ENCODE measurements at places on chromosomes 4 and X.

GRCh38 chr4:90876296-90876695 is 749.1 kb downstream of the CCSER1 start:
- DNase-seq: no peak

GRCh38 chr4:77310931-77311330 is 153.9 kb downstream of the CCNG2 start:
- no peak for DNase-seq

GRCh38 chr4:84915396-84915780 is 51.1 kb downstream of the WDFY3 start:
- no peak for DNase-seq

GRCh38 chr4:185504098-185505047 is 30.9 kb downstream of the PDLIM3 start:
- no peak for DNase-seq

DNA sequence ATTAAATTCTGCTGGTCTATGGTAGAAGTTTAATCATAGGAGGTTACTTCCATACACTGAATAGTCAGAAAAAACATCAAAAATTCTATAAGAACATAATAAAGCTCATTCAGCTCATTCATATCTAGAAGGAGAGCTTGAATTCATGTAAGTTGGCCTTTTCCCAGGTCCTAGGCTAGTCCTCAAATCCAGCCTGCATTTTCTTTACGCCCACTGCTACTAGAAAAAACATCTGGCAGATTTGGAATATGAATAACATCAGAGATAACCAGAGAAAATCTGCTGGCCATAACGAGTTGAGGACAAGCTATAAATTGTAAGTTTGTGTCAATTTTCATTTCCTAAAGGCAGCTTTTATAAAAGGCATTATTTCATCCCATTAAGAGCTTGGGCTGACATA is 95.5 kb downstream of the MXRA5 start:
- no peak for DNase-seq

DNA sequence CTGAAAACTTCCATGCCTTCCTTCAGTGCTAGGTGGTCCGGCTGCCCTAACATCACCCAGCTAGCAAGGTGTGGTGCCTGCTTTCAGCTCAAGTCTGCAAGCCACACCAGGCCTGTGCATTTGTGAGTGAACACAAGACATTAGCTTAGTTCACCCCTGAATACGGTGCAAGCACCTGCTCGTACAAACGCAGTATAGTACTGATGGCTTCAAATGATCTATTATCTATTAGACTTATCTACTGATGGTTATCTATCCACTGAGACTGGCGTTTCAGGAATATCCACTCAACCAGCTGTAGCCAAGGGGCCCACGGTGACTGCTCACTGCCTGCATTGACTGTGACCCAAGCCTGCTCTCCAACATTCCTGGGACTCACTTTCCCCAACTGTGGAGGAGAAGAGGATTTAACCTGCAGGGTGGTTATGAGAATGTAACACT is 155.9 kb downstream of the SHOX start:
- DNase-seq: no peak

DNA sequence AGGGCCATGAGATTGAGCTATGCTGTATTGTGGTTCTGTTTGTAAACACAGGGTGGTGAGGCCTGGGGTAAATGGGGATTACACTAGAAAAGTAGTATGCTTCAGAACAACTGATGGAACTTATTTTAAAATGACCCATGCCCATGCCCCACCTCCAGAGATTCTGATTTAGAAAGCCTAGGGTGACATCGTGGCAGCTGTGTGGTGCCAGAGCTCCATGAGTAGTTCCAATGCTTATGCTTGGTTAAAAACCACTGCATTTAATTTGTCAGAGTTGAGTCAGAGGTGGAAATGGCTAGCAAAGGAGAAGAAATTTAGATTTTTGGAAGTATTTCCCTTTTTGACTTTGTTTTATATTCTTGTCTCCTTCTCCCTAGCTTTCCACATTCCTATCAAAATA is 63.4 kb upstream of the PDE5A start:
- no peak for DNase-seq

- DNase-seq: no peak
Observed at GRCh38 chr4:183337349-183337748, 15.1 kb upstream of the CLDN24 start.

- DNase-seq: no peak
Observed at GRCh38 chr4:3484057-3484973, 21.2 kb downstream of the DOK7 start.

- no peak for DNase-seq
Observed at GRCh38 chr4:53706422-53707032, 115.2 kb upstream of the LNX1 start.

DNA sequence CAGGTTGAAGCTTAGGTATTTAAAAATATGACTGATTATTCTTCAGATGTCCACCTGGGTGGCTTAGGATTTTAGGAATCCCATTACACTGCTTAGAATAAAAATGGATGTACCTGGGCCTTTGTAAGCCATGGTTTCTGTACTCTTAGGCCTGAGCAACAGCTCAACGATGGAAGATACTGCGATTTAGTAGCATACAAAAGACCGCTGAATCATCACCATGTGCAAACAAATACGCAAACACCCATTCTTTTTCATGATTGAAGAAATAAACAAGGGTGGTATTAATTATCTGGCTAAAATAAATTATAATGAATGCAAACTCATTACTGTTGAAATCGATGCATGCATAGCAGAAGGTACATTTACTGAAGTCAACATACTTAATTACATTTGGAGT is 188.9 kb downstream of the ZNF330 start:
- no peak for DNase-seq

DNA sequence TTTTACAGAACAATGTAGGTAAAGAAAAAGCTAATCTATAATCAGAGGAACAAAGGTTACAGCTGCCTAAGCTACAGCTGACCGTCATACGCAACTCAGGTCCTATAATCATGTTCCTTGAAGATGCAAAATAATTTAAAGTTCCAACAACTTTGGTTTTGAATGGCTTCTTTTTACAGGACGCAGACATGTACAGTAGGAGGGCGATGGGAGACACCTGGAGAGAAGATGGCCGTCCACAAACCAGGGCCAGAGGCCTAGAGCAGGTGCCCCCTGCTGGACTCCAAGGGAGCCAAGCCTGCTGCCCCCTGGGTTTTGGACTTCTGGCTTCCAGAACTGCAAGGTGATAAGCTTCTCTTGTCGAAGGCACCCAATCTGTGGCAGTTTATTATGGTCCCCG is 10.6 kb downstream of the HGFAC start:
- DNase-seq: no peak

DNA sequence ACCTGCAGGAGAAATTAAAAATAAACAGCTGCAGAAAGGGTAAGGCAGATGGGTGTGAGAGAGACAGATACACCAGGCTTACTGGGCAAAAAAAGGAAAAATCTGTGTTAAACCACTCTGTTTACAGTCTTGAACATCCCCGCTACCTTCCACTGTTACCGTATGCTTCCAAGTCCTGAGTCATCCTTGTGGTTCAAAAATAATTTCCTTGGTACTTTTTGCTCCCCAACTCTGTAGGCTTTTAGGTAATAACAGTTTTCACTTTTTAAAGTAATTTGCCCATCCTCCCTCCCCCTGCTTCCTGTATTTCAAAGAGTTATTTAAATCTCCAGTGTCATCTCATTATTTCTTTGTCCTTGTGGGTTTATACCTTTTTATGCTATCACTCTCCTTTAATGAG is 210.1 kb upstream of the FAT4 start:
- no peak for DNase-seq

DNA sequence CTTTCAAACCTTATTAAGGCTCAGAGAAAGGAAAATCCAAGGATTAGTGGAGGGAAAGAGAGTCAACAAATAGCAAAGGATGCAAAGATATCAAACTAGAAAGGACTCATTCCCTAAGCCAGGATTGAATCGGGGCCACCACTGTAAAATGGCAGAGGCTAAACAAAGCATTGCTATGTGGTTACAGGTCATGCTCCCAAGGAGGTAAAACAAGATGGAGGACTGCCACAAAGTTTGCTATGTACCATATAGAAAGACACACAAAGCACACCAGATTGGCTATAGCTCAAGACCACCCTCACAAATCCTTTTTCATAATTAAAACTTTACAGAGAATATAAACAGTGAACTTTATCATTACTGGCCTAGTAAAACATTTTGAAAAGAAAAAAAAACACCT is 25.9 kb upstream of the PASD1 start:
- DNase-seq: no peak

- DNase-seq: no peak
Observed at GRCh38 chrX:102860235-102860634, 76.8 kb upstream of the RAB40AL start.

- DNase-seq: no peak
Observed at GRCh38 chr4:28555866-28556265, 1695.2 kb downstream of the STIM2 start.

DNA sequence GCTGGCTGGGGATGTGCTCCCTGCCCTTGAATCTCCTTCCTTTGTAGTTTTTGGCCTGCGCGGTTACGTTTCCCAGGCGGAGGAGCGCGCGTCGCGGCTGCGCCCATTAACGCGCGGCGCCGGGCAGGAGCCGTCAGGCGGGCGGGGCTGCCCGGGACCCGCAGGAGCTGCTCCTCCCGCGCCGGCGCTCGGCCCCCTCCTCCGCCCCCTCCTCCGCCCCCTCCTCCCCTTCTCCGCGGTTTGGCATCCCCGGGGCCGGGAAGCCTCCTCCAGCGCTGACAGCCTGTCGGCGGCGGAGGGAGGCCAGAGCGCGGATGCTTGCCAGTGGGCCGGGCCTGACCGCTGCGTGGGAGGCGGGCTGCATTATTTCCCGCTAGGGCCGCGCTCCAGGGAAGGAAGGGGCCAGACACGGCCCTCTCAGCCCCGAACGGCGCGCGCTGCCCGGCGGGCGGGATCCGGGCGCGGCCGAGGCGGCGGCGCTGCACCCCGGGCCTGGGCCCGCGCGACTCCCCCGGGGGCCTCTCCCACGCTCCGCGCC is at the start of gene DCLK2:
Gene DCLK2, plus strand, starts transcription at position 405 of the 538 bp plus-strand sequence. CDS start 583 bp downstream, outside the sequence.
- DNase-seq: no peak

GRCh38 chr4:1234811-1235292 is 14.1 kb downstream of the CTBP1 start:
- DNase-seq: no peak

DNA sequence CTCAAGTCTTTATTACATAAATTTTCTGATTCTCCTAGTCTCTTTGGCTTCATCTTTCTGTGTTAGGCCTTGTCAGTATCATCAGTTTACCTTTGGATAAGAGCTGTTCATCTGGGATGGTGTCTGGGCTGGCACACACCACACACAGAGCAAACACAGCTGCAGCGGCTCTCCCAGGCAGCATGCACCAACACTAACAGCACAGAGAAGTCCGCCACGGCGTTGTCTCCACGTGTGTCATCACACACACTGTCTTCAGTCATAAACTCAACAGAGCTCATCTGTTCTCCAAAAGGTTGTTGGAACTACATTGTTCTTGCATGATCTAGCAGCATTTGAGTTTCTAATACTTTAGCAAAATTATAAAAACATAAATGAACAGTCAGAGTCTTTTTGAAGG is 851.9 kb upstream of the FRG1 start:
- no peak for DNase-seq

GRCh38 chr4:139555705-139556070 is 331 bp downstream of the SETD7 start:
- DNase-seq: no peak

DNA sequence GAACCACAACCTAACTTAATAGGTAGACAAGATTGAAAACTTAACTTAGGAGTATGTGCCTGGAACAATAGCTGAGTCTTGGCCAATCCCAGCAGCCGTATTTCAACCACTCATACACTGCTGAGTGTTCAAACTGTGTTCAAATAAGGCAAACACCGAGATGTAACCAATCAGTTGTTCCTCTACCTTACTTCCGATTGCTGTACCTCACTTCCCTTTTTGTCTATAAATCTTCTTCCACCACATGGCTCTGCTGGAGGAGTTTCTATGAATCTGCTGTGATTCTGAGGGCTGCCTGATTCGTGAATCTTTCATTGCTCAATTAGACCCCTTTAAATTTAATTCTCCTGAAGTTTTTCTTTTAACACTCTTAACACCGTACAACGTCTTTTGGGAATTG is 108.0 kb downstream of the ANAPC4 start:
- no peak for DNase-seq

GRCh38 chr4:159777689-159778088 is 674.8 kb downstream of the RAPGEF2 start:
- DNase-seq: no peak

- no peak for DNase-seq
Observed at GRCh38 chrX:107171369-107172102, 34.7 kb downstream of the NUP62CL start.
